ENCODE measurements at places on chromosomes 6 and 20. TPM values are rescaled to one million over a fixed set of nuclear protein-coding genes. Genes with fewer than 3 reads are reported as not detected.

Gene ARMC2
- total RNA-seq = 0.71 TPM

Gene FAM50B
- 0.58 TPM for total RNA-seq

- peaks cover 50% of the 10 kb centered on the region for H3K36me3 ChIP-seq
- H3K4me1 ChIP-seq = peaks cover 42% of the 10 kb centered on the region
- DNase-seq = peak; percentile 49
- peak overlapping the region; percentile 98 for H3K4me3 ChIP-seq
- no peaks in the 10 kb centered on the region for H3K27me3 ChIP-seq
These were observed 938 bp downstream of the WRNIP1 start for GRCh38 chr6:2765896-2766766.

- H3K27me3 ChIP-seq = no peaks in the 10 kb centered on the region
- no peaks in the 10 kb centered on the region for H3K36me3 ChIP-seq
- no peak overlapping the region for H3K4me3 ChIP-seq
- no peak overlapping the region for H3K27ac ChIP-seq
- DNase-seq = no peak
These were observed 28.2 kb upstream of the TAF8 start for GRCh38 chr6:42021847-42022754.

Gene VGLL2
- total RNA-seq = not detected

- no peak overlapping the region for H3K4me3 ChIP-seq
- no peaks in the 10 kb centered on the region for H3K36me3 ChIP-seq
- DNase-seq = no peak
- no peaks in the 10 kb centered on the region for H3K4me1 ChIP-seq
- no peaks in the 10 kb centered on the region for H3K27me3 ChIP-seq
- no peak overlapping the region for H3K27ac ChIP-seq
These were observed 19.0 kb upstream of the AVP start for GRCh38 chr20:3103369-3104032.

- no peak for DNase-seq
- no peaks in the 10 kb centered on the region for H3K4me1 ChIP-seq
- no peak overlapping the region for H3K27ac ChIP-seq
- peaks cover 7% of the 10 kb centered on the region for H3K36me3 ChIP-seq
- no peak overlapping the region for H3K4me3 ChIP-seq
- H3K27me3 ChIP-seq = no peaks in the 10 kb centered on the region
These were observed 11.6 kb downstream of the RREB1 start for GRCh38 chr6:7119272-7119801.

- no peaks in the 10 kb centered on the region for H3K36me3 ChIP-seq
- no peaks in the 10 kb centered on the region for H3K4me1 ChIP-seq
- H3K27me3 ChIP-seq = no peaks in the 10 kb centered on the region
- H3K4me3 ChIP-seq = no peak overlapping the region
- H3K27ac ChIP-seq = no peak overlapping the region
These were observed 29.2 kb downstream of the RHAG start for GRCh38 chr6:49607391-49607982.

GRCh38 chr6:128655978-128656498 is 135.6 kb upstream of the PTPRK start:
- peak; percentile 94 for DNase-seq
- H3K27ac ChIP-seq = peak overlapping the region; percentile 91
- no peaks in the 10 kb centered on the region for H3K36me3 ChIP-seq
- H3K27me3 ChIP-seq = no peaks in the 10 kb centered on the region

Gene TSPO2
- total RNA-seq = not detected

All from SJSA1 (cell line).